NCI-H1092 treated with DMSO at 0.1 percent for 48 hours (cell line): ENCODE measurements at places on chromosomes 16 and 17.

DNA sequence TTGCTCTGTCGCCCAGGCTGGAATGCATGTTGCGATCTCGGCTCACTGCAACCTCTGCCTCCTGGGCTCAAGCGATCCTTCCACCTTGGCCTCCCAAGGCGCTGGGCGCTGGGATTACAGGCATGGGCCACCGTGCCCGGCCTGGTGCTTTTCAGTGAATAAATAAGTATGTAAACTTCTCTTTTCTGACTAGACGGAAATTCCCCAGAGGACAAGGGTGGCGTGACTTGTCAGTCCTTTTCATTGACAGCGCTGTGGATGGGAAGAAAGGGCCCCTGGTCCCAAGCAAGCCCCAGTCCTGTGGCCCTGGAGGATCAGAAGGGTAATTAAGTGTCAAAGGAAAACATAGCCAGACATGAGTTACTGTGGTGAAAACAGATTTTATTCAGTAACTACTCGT, 9.6 kb upstream of the SPN start:
- DNase-seq, result no peak

DNA sequence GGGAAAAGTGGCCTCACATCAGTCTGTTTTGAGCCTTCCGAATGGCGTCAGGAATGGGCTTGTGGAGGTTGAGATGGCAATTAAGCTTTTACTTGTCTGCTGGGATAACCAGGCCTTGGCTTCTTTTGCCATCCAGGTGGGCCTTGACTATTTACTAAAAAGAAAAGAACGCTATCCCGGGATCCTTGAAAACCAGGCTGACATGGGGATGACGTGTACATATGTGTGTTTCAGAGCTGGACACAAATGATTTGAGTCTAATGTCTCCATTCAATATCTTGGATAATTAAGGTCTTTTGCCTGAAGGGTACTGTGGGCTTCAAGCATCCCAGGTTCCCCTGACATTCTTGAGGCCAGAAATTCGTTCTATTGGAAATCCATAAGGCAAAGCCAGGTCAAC, 32.6 kb upstream of the HOXB13 start:
- no peak for DNase-seq

GRCh38 chr17:28390141-28390540, 15.9 kb downstream of the SLC46A1 start:
- no peak for DNase-seq

DNA sequence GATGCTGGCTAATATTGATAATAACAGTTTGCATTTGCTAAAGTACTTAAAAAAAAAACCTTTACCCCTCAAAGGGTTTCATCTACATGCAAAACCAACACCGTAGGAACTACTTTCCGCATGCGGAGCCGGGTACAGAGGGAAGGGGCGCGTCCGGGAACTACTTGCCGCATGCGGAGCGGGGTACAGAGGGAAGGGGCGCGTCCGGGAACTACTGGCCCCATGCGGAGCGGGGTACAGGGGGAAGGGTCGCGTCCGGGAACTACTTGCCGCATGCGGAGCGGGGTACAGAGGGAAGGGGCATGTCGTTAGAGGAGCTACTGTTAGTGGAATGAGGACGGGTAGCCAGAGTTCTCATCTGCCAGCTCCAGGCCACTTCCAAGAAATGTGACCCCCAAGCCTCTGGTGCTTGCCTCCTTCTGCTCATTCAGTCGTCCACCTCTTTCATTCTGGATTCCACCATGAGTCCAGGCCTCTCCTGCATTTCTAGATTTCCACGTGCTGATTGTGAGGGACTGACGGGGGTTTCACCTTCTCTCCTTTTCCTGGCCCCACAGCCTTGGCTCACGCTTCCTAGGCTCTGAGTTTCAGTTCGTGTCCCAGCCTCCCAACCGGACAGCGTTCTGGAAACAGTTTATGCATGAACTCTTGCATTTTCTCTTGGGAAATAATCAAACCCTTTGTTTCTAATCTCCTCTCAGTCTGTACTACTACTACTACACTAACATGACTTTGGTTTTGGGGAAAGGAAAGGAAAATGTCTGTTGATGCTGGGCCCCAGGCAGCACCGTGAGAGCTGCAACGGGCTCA, 26.9 kb downstream of the MINK1 start:
- DNase-seq, result no peak

DNA sequence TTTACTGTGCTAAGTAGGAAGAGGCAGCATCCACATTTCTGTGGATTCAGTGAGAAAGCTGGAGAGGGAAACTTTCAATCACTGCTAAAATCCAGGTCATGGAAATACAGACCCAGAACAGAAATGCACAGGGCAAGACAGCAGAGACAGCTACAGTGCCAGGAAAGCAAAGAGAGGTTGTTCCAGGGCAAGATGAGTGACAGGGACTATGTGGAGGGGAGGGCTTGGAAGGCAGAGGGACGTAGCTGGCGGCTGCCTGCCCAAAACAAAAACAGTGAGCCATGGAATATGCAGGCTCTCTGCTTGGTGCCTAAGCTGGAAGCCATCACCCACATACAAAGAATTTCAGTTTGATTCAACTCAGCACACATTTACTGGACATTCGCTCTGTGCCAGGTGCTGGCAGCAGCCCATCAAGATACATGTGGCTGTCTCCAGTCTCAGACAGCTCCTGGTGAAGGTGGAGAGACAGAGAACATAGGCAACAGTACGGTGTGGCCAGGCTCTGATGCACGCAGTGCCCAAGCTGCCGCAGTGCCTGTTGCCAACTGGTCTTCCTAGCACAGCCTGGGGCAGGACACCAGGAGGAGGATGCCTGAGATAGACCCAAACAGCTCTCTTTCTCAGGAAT, 88.7 kb downstream of the AIPL1 start:
- no peak for DNase-seq

DNA sequence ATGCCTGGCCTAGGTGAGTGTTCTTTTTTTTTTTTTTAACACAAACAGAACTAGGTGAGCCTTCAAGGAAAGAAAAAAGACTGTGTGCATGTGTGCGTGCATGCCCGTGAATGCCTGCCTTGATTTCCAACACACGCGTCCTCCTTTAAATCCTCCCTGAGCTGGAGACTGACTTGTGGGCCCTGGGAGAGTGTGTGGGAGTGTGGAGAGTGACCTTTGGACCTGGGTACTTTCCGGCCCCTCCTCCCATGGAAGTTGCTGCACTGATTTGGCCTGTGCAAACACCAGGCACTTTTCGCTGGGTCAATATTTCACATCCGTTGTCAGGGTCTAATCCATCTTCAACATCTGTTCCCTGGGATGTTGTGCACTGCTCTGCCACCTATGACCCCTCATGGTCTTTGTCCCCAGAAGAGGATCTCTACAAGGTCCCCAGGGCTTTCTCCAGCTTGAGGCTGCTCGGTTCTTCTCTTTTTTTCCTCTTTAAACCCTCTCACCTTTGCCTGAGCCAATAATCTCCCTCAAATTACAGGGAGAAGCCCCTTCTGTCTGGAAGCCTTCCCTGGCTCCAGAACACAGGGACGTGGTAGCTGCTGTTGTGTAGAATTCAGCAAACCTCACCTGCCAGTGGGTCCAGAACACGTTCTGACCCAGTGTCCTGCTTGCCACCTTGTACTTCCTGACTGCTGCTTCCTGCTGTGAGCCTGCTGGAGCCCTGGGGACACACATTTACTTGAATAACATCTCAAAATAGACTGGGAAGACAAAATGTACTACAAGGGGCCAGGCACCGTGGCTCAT, 20.8 kb upstream of the ATP5MC1 start:
- no peak for DNase-seq

GRCh38 chr17:49555495-49556222, 20.0 kb upstream of the NXPH3 start:
- DNase-seq, result no peak

GRCh38 chr16:11913425-11914079, 2.2 kb downstream of the GSPT1 start:
- no peak for DNase-seq

DNA sequence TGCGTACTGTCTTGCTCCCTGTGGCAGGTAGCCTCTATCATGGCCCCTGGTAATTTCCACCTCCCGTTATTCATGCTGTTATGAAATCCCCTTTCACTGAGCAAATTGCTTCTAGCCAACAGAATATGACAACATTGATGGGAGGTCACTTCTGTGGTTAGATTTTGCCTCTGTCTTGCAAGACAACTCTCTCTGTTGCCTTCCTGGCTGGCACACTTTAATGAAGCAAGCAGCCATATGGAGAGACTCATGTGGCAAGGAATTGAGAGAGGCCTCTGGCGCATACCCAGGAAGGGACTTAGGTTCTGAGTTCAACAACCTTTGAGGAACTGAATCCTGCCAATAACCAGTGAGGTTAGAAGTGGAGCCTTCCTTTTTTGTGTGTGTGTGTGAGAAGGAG, 51.8 kb upstream of the GPRC5B start:
- no peak for DNase-seq

DNA sequence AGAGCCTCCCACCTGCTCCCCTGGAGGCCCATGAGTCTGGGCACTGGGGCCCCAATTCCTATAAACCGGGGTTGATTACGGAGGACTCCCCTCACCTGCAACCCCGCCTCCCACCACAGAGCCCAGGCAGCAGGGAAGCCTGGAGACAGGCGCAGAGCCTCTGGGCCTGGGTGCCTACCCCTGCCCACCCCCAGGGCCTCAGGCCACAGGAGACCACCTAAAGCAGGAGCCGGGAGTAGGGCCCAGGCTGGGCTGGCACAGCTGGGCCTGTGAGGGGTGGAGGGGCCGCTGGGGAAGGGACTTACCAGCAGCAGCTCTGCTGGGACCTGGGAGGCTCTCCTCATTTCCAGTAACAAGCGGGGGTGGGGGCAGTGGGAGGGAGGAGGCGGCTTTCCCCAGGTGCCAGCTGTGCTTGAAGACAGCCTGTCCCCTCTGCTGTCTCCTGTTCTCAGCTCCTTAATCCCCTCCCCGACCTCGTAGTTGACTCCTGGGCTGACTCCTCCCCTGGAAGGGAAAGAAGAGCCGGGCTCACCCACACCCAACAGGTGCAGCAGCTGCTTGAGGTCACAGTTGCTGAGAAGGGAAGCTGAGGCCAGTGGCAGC, 46.8 kb downstream of the TMEM235 start:
- no peak for DNase-seq

DNA sequence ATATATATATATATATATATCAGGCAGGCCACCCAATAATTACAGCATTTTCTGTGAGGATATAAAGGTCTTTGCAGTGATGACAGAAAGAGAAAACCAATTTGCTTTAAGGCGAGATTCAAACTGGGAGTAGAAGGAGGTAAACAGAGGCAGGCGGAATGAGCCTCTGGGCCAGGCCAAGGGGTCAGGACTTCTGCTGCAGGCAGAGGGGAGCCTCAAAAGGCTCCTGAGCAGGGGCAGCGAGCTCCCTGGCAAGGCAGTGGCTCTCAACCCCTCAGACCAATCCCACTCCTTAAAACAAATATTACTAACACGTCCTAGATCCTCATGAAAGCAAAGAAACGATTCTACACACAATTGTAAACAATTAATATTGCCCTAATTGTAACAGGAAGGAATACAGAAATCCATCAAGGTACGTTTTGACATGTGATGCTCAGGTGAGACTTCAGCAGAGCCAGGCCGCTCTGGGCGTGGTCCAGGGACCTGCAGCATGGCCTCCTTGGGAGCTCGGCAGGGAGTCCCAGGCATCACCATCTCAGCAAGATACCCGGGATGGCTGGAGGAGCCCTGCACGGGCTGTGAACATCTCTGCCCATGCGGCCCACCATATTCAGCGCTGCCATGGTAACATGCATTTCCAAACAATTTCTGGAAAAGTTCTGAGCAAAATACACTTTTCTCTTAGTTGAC, 18.4 kb downstream of the FBXO31 start:
- no peak for DNase-seq

DNA sequence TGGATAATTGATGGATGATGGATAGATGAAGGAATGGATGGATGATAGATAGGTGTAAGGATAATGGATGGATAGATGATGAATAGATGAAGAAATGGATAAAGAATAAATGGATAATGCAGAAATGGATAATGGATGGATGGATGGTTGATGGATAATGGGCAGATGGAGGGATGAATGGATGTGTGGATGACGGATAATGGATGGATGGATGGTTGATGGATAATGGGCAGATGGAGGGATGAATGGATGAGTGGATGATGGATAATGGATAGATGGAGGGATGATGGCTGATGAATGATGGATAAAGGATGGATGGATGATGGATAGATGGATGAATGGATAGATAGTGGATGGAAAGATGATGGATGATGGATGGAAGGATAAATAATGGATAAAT, 239.2 kb downstream of the KATNIP start:
- no peak for DNase-seq

- DNase-seq, result no peak
Observed at GRCh38 chr17:65667656-65668055, 106.2 kb upstream of the AXIN2 start.

DNA sequence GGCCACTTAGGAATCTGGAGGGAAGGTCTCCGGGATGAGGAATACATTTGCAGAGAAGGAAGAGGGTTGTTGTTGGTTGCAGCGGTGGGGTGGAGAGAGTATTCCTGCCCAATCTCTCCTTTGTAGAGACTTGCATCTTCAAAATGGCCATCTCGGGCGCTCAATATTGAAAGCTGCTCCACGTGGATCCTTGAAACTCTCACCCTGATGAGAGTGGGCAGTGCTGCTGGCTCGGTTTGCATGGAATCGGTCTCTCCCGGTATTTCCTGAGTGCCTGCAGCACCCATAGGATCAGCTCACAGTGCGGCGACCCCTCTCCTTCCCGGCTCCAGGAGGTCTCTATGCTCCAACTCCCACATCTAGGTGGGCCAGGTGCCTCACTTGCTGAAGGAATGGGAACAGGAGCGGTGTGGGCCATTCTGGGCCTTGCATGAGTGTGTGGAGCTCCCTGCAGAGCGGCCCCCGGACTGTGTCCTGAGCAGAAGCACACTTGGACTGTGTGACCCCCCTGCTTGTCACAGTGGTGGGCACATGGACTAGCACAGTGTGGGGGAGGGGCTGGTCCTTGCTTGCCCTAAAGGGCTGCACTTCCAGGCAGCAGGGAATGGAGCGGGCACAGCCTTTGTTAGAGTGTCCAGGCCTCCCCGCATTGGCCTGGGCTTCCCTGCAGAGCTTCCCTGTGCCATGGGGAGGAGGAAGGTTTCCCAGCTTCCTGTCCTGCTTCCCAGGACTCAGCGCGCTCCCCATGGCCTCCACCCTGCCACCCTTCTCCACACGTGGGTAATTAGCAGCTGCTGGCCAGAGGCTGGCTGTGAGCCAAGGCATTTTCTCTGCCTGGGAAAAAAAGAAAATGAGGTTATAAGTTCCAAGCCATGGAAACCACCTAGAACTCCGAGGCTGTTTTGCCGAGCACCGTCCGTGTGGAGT, 139.3 kb downstream of the IRF8 start:
- no peak for DNase-seq

GRCh38 chr17:16215965-16216316, 607 bp upstream of the NCOR1 start:
- peak; percentile 20 for DNase-seq

DNA sequence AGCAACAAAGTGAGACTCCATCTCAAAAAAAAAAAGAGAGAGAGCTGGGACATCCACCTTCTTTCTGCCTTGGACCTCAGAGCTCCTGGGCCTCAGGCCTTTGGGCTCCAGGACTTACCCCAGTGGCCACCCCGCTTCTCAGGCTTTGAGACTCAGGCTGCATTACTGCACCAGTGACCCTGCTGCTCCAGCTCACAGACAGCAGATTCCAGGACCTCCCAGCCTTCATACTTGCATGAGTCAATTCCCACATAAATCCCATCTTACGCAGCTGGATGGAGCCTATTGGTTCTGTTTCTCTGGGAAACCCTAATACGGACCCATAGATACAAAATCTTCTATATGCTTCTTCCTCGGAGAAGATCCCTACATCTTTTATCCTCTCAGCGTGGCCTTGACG, 2.1 kb upstream of the CEP295NL start:
- DNase-seq, result no peak

- DNase-seq, result no peak
Observed at GRCh38 chr17:57368637-57369336, 112.5 kb downstream of the MSI2 start.
